ENCODE measurements at places on chromosomes 16 and 17.
A peak's percentile ranks its signal among the peaks of the same experiment; 100 is the strongest.

DNA sequence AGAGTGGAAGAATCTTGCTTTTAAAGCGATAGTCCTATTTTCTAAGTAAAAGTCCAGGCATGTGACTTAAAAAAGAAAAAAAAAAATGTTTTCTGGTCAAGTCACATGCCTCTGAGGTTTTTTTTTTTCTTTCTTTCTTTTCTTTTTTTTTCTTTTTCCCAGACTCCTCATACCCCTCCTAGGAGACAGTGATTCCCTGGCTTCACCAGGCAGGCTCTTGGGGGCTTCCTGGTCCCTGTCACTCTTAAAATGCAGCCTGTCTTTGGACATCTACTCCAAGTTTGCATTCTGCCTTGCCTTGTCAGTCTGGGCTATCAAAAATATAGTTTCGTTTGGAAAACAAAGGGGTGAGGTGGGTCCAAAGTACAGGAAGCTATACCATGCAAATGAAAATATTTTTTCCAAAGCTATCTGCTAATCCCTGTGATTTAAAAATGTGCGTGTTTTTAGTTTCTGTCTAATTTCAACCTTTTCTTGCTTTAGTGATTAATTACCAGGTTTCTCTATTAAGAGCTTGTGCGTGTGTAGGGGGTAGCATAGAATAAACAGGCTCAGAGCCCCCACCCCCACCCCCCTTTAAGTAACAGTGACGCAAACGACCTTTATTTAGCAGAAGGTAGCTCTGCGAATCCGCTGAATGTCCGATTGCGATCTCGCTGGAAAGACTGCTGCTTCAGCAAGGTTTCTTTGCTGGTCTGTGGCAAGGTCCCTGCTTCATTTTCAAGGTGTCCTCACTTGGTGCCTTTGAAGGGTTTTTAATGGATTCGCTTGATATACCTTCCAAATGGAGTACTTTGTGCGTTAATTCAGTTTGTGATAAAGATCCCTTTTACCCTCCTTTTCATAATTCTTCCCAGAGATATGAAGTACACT lies 510.2 kb downstream of the WWOX start:
- DNase-seq = no peak

- DNase-seq = no peak
These were observed 21.6 kb upstream of the ATP2A3 start for GRCh38 chr17:3985846-3986245.

GRCh38 chr17:28720247-28720996 lies 637 bp downstream of the RPL23A start:
- DNase-seq = no peak

DNA sequence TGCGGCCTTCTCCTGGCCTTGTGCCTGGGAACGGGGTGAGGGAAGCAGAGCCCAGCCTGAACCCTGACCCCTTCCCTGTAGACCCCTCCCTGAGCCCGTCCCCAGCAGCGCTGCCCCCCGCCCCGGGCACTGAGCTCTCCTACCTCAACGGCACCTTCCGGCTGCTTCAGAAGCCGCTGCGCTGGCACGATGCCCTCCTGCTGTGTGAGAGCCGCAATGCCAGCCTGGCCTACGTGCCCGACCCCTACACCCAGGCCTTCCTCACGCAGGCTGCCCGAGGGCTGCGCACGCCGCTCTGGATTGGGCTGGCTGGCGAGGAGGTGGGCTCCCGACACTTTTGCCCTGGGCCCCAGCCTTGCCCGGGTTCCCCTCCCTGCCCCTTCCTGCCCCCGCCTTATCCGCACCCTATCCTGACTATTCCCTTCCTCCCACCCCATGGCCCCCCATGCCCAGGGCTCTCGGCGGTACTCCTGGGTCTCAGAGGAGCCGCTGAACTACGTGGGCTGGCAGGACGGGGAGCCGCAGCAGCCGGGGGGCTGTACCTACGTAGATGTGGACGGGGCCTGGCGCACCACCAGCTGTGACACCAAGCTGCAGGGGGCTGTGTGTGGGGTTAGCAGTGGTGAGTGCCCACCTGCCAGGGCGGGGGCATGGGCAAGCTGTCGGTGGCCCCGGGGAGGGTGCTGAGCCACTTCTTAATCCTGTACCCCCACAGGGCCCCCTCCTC lies 62.1 kb downstream of the MRC2 start:
- DNase-seq = no peak

- DNase-seq = no peak
These were observed 13.5 kb upstream of the FOXN1 start for GRCh38 chr17:28492352-28493310.

DNA sequence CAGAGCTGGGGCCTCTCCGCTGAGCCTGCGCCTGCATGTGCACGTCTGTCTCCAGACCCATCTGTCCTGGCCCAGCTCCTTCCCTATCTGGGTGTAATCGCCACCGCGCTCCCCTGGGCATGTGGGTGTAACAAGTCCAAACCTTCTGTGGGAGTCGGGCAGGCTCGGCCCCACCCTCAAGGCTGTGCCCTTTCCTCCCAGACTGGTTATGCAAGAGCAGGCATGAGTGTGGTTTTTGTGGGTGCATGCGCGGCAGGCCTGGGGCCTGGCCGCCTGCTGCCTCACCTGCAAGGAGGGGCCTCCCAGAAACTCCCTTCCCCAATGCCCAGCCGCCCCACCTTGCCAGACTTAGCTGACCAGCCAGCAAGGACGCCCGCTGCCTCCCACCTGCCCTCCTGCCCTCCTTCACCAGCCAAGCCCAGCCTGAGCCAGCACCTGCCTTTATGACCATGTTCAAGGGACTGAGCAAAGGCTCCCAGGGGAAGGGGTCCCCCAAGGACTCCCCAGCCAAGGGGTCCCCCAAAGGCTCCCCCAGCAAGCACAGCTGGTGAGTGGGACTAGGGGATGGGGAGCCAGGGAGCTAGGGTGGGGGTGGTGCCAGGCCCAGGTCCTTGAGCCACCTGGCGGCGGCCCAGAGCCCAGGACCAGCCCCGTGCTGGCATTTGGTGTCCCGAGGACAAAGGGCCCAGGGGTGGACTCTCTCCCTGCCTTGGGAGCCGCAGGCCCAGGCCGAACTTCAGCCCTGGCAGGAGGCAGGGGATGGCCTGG lies at the start of gene EVPLL:
TSS of gene EVPLL (plus strand) at position 342 of the 768 bp plus-strand sequence. CDS start 3,160 bp downstream, outside the sequence.
- DNase-seq = no peak

DNA sequence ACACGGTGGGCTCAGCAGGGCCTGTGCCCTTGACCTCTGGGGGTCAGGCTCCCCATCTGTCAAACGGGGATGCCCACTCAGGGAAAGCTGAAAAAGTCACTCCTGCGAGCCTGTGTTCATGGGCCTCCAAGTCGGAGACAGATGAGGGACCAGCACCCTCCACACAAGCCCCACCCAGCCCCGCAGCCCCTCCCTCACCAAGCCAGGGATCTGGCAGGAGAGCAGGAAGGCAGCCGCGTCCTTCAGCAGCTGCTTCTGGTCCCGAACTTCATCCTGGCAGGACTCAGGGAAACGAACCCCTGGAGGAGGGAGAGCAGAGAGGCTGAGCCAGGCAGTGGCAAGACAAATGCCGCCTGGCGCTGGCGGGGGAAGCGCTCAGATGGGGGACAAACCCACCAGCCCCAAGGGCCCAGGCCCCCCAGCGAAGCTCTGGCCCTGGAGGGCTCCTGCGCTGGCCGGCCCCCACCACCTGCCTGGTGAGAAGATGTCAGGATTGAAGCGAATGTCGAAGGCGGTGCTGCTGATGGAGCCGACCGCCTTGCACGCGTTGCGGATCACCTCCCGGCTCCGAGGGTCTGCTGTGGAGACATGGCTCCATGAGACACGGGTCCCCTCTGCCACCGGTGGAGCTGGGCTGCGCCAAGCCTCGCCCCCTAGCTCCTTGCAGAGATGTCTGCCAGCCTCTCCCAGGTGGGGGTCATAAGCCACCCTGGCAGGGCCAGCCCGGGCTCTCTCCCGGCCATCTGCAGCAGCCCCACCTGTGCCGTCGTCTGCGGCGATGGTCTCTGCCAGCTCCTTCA lies 15.4 kb downstream of the CLUH start:
- no peak for DNase-seq

- no peak for DNase-seq
These were observed 251.2 kb downstream of the ENGASE start for GRCh38 chr17:79325709-79326430.

GRCh38 chr16:6095414-6095813 lies 997.8 kb upstream of the EEF2KMT start:
- DNase-seq = no peak

DNA sequence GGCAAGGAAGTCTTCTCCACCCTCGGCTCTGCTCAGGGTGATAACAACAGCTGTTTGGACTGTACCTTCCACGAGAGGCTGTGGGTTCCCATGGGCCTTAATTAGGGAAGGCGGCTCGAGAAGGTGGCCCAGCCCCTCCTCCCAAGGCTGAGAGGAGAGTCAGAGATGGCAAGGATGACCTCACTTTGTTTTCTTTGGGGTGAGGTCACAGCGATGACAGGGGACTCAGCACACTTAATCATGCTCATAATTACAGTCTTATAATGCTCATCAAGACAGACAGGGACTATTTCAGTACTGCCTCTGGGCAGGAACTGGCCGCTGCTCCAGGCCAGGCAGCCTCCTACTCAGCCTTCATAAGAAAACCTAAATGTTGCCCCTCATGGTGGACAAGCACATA lies 19.7 kb downstream of the WFDC1 start:
- DNase-seq = no peak

- no peak for DNase-seq
These were observed 20.2 kb downstream of the ZFHX3 start for GRCh38 chr16:73027685-73028111.

DNA sequence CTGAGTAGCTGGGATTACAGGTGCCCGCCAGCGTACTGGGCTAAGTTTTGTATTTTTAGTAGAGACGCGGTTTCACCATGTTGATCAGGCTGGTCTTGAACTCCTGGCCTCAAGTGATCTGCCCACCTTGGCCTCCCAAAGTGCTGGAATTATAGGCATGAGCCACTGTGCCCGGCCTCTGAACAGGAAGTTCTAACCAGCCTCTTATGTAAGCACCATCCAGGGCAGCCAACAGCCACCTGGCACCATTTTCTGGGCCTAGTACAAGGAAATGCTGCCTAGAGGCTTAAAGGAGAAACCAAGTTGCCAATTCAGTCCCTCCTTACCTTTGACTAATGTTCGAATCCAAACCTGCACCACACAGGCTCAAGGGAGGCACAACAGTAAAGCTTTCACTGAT lies 8.5 kb upstream of the SLC39A11 start:
- no peak for DNase-seq

GRCh38 chr16:54242199-54242598 lies 44.4 kb downstream of the IRX3 start:
- no peak for DNase-seq

GRCh38 chr17:14205992-14206461 lies 30.6 kb downstream of the CDRT15 start:
- DNase-seq = peak; percentile 39

DNA sequence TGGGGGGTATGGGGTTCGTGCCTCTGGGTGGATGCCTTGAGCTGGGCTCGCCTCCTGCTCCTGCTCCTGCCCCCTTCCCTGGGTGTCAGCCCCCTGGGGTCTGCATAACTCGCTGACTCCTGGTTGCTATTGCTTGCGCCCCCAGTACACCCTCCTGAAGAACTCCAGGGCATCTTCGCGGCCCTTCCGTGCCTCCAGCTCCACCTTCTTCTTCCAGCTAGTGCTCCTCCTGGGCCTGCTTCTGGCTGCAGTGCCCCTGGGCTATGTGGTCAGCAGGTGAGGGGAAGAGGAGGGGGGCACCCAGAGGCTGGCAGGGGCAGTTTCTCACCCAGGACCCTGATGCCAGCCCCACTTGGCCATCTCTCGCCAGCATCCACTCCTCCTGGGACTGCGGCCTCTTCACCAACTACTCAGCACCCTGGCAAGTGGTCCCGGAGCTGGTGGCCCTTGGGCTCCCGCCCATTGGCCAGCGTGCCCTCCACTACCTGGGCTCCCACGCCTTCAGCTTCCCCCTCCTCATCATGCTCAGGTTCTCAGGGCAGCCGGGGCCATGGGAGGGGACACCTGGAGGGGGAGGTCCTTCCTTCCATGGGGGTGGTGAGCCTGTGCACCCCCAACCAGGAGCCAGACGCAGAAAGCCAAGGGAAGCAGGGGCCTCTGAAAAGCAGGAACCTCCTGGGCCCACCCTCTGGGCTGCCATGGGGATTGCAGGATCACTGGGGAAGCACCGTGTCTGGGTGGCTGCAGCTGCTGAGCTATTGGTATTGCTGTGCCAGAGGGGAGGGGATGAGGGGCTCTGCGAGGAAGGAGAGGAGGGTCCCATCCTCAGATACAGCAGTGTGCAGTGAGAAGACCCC lies 7.8 kb upstream of the C17orf99 start:
- no peak for DNase-seq

GRCh38 chr17:45791935-45792334 lies 7.8 kb downstream of the CRHR1 start:
- no peak for DNase-seq

- no peak for DNase-seq
These were observed 3.2 kb upstream of the ZDHHC1 start for GRCh38 chr16:67419502-67419901.

GRCh38 chr17:43689814-43690213 lies 28.1 kb upstream of the MEOX1 start:
- no peak for DNase-seq

- no peak for DNase-seq
These were observed 169.3 kb downstream of the ZFHX3 start for GRCh38 chr16:72878301-72879269.

DNA sequence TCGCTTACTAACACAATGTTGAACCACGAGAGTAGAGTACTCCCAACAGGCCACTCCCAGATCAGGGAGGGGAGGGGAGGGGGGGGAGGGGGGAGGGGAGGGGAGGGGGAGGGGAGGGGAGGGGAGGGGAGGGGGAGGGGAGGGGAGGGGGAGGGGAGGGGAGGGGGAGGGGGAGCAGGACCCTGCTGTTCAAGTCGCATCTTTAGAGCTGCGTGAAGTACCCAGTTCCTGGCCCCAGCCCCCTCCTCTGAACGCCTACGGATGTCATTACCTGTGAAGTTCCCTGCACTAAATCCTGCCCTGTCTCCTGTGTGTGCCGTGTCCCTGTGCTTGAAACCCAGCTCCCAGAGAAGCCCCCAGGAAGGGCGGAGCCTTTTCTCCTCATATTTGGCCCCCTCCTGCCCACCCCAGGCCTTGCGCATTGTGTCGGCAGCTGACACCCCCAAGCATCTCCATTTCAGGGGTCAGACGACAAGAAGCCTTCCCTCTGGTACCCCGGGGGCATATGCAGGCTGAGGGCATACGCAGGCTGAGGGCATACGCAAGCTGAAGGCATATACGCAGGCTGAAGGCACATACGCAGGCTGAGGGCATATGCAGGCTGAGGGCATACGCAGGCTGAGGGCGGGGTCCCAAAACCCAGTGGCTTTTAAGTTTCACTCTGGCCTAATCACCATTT lies 330.2 kb downstream of the C16orf95 start:
- no peak for DNase-seq

DNA sequence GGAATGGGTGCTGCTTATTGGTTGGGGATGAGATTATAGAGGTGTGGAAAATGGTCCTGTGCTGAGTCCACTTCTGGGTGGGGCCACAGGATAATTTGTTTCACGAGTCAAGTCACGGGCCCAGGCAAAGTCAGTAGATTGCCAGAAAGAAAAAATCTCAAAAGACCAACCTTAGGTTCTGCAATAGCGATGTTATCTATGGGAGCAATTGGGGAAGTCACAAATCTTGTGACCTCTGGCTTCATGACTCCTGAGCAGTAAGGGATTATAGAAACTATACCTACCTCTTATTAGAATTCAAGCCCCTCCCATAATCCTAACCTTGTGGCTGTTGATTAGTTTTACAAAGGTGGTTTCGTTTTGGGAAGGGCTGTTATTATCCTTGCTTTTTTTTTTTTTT lies 31.4 kb downstream of the WWP2 start:
- no peak for DNase-seq

- DNase-seq = no peak
These were observed 28.0 kb upstream of the MAF start for GRCh38 chr16:79628501-79628975.

Measured in central memory CD8-positive, alpha-beta T cell (primary cell).